Peyer's patch (tissue), 4 donors: ENCODE measurements at places on chromosomes 11 and 22. TPM values are rescaled to one million over a fixed set of nuclear protein-coding genes. Genes with fewer than 3 reads are reported as not detected.

The SESN3 gene
- 26.2 TPM for total RNA-seq

The TMEM191C gene
- total RNA-seq = 0.83 TPM

The FZD4 gene
- total RNA-seq = 9.5 TPM

The OR2AG1 gene
- total RNA-seq = not detected

The DBX1 gene
- total RNA-seq = not detected

The USH1C gene
- total RNA-seq = 249 TPM

The MIOX gene
- not detected for total RNA-seq

The MOGAT2 gene
- 598 TPM for total RNA-seq

The KCTD14 gene
- total RNA-seq = 3.3 TPM

The SPDYC gene
- total RNA-seq = not detected

The BTG4 gene
- not detected for total RNA-seq

The MISFA gene
- total RNA-seq = not detected

The TRIM68 gene
- 12.2 TPM for total RNA-seq

The OR8G1 gene
- 0.13 TPM for total RNA-seq

The DUSP8 gene
- total RNA-seq = 11.7 TPM

The OR51I1 gene
- total RNA-seq = not detected

The GLYAT gene
- total RNA-seq = not detected

The NECTIN1 gene
- 16.5 TPM for total RNA-seq
